ENCODE measurements at places on chromosomes 11 and 22.

DNA sequence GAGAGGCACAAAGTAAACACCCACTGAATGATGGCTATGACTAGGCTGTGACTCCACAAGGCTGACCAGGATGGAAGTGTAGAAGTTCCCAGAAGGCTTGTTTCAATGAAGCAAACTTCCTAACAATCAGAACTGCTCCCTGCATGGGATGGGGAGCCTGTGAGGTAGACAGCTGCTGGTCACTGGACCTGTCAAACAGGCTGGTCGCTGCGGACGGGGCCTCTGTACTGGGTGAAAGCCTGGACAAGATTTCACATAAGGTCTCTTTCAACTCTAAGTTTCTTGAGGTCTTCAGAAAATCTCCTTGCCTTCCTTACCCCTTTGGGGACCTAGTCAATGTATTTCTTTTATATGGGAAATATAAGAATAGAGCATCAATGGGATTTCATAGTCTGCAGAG is 438.2 kb downstream of the BUD13 start:
- DNase-seq, result no peak

GRCh38 chr11:131157678-131158077 is 212.7 kb upstream of the NTM start:
- DNase-seq, result no peak

DNA sequence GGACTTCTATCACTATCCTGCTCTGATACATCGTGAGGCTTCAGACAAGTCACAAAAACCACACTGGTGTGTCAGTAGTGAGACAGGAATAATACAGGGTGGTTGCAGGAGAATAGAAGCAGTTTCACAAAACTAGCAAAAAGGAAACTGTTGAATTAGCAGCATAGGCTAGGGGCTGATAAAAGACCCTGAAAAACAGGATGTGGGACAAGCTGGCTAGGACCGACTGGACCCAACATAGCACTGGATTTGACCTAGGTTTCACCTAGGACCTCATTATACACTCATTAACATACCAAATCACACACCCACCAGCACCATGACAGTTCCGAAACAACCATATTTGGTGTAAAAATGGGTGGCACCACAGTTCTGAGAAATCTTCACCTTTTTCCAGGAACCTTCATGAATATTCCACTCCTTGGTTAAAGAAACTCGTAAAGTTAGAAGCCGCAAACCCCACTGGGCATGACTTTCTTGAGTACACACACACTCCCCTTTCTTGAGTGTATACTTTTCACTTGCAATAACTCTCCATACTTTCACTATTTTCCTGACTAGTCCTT is 76.2 kb downstream of the SLC1A2 start:
- DNase-seq, result no peak

DNA sequence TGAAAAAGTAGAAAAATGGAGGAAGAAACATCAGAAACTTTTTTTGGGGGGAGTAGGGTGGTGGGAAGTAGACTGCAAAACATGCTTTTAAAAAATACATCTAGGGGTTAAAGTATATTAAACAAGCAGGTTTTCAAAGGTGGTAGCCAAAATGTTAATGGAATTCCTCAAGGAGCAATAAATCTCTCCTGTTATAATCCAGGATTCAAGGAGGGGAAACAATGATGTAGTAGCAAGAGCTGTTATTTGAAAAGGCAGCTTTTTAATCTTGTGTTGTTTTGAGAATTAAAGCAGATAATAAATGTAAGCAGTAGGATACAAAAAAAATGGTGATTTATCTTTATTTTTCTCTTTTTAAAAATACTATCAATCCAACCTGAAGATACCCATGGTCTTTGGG is 736.5 kb upstream of the CCDC90B start:
- DNase-seq, result no peak

DNA sequence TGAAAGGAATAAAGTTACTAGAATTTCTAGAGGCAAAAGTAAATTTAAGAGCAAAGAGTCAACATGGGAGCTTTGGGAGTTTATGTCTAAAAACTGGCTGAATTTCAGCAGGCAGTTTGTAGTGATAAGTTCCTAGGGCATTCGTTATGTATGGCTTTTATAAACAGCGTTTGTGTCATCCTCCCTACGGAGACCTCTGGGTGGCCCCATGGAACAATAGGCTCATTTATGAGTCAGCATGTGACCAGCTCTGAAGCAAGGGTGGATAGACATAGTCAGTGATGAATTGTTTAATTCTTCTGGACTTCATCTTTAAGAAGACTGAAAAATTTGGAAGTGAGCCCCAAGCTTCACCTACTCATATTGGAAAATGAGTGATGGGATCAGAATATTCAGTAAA is 37.1 kb downstream of the SVIP start:
- no peak for DNase-seq

DNA sequence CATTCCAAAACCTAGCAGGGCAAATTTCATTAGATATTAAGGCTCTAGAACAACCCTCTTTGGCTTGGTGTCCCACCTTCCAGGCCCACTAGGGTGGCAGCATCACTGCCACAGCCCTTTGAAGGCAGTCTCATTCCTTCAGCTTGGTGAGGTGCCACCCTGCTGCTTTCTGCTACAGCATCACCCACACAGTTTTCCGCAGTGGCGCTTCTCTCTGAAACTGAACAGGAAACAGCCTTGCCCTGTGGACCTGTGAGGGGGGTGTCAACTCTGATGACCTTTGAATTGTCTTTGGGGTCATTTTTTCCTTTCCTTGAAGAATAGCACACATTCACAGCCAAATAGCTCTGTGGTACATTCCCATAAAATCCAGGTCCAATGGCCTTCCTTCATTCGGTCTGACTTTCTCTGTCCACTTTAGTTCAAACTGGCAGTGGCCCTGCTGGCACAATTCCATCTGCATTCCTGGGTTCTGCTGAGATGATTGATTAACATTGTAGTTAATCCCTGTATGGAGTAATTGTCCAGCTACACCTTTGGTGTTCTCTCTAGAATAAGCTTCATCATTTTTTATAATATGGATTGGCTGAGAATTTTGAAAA is 251.9 kb upstream of the FAT3 start:
- no peak for DNase-seq

GRCh38 chr22:39699631-39700360 is 129.2 kb downstream of the CACNA1I start:
- DNase-seq, result peak; percentile 44

GRCh38 chr11:115761348-115761747 is 257.1 kb upstream of the CADM1 start:
- no peak for DNase-seq

- no peak for DNase-seq
Observed at GRCh38 chr11:36156161-36156816, 132.9 kb downstream of the COMMD9 start.

GRCh38 chr11:46452918-46453517 is 61.4 kb upstream of the CHRM4 start:
- no peak for DNase-seq

DNA sequence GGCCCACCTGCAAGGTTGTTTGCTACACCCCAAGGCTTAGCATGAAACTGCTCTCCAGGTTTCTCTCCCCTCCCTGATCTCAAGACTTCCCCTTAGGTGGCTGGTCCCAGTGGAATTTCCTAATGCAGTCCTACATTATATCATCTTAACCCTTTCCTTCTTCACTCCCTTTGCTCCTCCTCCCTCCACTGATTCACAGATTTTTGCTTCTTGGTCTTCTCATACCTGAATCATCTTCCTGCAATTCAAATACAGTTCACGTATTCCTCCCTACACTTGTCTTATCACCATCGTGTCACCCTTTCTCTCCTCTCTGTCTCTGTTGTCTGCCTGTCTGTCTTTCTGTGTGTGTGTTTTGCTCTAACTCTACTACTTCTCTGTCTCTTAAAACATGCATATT is 17.0 kb downstream of the MMP10 start:
- no peak for DNase-seq

DNA sequence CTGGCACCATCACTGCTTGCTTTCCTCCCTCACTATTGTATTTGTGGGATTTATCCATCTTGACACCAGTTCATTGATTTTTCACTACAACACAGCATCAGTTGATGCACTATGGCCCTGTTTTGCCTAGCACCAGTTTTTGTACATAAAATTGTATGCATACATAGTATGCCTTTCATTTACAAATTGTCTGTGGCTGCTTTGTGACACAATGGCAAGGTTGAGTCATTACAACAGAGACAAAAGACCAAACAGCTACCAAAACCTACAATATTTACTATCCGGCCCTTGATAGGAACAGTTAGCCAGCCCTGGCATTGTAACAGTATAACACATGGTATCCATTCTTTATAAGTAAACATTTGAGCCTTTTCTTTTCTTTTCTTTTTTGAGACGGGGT is 150.3 kb downstream of the LDLRAD3 start:
- DNase-seq, result no peak

DNA sequence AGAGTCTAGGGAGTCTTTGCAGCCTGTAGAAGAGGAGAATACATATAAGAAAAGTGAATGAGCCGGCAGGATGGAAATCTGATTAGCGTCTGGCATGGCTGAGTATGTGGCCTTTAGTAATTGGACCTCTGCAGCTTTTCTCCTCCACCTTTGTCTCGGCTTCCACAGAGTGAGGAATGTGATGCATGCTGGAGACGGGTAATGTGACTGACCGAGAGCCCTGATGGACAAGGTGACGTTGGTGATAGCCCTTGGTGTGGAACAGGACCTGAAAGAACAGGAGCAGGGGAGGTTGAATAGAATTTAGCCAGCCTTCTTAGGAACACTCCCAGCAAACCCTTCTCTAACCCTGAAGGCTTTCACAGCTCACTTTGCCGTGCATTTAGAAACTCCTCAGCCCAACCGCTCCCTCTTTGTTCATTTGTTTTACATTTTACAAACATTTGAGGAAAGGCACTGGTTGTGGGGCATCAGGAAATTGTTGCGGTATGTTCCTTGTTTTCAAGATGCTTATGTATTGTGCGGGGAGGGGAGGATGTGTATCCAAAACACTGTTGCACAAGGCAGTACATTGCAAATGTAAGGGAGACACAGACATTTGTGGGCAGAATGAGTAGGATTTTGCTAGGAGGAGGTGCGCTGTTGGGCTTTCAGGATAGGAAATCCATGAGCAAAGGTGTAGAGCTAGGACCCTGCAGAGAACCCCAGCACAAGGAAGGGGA is 6.9 kb downstream of the GTPBP1 start:
- peak; percentile 79 for DNase-seq

- DNase-seq, result no peak
Observed at GRCh38 chr11:86580535-86580934, 91.9 kb downstream of the ME3 start.

GRCh38 chr11:96152623-96153022 is 190.4 kb downstream of the MAML2 start:
- no peak for DNase-seq

DNA sequence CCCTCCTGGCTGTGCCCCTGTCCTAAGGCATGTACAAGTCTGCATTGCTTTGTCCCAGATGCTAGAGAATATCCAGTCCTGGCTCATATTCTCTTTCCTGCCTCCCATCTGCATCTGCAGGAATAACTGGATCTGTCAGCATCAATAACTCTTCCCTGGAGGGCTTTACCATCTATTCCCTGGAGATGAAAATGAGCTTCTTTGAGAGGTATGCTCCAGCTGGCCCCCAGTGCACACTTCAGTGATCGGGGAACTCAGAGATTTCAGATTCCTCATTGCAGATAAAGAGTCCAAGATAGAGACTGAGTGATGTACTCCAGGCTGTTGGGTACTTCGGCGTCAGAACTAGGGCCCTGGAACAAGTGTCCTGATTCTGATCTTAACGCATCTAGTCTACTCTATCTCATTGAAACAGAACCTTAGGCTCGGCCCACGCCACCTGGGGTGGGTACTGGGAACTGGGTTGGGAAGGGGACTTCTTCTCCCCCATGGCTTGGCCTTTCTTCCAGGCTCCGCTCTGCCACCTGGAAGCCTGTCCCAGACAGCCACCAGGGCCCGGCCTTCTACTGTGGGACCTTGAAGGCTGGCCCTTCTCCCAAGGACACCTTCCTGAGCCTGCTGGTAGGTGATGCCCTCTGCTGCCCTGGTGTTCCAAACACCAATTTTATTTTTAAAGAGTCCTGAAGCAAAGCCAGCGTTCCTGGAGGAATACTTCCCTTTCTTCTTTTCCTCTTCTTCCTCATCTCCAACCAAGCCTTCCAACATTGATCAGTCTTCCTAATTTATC is 17.8 kb upstream of the GLB1L2 start:
- DNase-seq, result no peak

DNA sequence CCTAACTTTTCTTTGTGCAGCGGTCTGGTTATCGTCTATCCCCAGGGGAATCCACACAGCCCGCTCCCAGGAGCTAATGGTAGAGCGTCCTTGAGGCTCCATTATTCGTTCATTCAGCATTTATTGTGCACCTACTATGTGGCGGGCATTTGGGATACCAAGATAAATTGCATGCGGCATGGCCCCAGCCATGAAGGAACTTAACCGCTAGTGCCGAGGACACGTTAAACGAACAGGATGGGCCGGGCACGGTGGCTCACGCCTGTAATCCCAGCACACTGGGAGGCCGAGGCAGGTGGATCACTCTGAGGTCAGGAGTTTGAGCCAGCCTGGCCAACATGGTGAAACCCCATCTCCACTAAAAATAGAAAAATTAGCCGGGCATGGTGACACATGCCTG is 11.2 kb downstream of the TMEM121B start:
- DNase-seq, result no peak

DNA sequence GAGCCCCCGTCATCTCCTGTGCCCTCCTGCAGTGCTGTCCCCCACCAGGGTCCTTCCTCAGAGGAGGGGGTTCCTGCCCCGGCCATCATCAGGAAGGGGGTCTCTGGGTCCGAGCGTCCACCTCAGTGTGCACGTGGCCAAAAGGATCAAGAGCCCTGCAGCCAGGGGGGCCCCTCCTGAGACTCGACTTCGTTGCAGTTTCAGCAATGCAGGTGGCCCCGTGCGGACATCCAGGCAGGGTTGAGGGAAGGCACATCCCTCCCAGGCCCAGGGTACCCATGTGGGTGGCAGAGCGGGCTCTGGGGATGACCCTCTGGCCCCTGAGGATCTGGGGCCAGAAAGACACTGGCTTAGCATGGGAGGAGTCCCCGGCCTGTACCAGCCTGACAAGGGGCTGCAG is 41.3 kb downstream of the LRP5 start:
- no peak for DNase-seq

DNA sequence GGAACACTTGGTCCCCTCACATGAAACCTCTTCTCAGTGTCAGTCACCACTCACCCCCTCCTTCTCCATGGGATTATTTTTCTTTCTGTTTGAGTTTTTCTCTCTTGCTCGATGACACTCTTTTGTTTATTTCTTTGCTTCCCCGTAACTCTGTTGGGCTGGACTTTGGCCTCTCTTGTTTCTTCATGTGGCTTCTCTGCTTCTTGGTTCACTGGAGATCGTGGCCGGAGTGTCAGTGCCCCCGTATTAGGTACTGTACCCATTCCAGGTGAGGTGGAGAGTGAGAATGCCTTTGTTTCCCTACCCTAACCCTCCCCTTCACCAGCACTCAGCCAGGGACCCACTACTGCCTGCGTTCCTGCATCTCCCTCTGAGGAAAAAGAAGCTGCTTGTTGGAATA is 32.5 kb downstream of the CYB5R2 start:
- DNase-seq, result no peak

DNA sequence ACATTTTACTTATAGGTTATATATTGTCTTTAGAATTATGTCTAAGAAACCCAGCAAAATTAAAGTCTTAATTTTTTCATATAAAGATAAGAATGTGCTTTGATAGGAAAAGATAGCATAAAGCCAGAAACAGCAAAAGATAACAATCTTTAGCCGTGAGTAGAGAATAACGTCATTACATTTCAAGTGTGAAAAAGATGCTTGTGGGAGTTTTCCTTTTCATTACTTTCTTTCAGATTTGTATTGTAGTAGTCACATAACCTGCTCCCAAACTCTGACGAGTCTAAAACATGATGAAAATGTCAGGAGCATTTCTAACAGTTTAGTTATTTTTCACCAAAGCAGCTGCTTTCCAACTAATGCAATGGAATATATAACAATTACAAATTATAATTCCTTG is 31.3 kb downstream of the ARFGAP3 start:
- DNase-seq, result no peak

- DNase-seq, result no peak
Observed at GRCh38 chr11:63680834-63681320, 423 bp upstream of the RTN3 start.

All from ELF-1 (cell line).